ENCODE measurements at places on chromosomes 3 and 15.

GRCh38 chr3:49533786-49534519 lies 20.3 kb upstream of the BSN start:
- no peak for DNase-seq

DNA sequence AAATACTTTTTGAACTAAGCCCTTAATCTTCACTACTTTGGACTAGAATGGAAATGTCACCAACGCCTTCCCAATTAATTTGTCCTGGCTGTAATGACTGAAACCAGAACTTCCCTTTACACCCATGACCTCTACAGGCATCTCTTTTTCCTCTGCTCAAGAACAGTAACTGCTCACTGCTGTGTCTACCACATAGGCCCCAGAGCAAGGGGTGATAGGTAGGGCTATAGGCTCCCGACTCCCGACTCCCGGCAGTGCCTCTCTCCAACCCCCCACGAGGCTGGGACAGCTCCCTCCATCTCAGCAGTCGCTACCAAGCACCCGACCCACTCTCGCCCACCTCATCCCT lies 384 bp upstream of the LEKR1 start:
- DNase-seq, result no peak

- DNase-seq, result no peak
These were observed 392.2 kb downstream of the KCNH8 start for GRCh38 chr3:19540464-19540863.

DNA sequence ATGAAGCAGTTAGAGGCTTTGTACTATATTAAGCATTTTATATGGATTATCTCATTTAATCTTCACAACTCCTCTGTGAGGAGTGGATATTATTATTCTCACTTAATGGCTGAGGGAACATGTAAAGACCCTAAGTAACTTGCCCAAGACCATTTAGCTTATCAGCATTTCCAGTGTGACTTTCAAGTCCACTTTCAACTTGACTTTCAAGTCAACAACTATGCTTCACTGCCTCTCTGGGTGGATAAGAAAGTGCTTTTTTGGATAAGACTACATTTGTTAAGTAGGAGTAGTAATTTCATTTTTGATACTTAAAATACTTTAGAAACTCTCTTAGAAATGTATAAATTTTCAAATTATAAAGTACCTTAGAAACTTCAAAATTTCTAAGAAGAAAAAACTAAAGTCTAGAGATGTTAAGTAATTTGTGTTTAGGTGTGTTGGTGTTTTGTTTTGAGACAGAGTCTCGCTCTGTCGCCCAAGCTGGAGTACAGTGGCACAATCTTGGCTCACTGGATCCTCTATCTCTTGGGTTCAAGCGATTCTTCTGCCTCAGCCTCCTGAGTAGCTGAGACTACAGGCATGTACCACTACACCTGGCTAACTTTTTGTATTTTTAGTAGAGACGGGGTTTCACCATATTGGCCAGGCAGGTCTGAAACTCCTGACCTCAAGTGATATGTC lies 71.8 kb downstream of the MINDY2 start:
- DNase-seq, result no peak

DNA sequence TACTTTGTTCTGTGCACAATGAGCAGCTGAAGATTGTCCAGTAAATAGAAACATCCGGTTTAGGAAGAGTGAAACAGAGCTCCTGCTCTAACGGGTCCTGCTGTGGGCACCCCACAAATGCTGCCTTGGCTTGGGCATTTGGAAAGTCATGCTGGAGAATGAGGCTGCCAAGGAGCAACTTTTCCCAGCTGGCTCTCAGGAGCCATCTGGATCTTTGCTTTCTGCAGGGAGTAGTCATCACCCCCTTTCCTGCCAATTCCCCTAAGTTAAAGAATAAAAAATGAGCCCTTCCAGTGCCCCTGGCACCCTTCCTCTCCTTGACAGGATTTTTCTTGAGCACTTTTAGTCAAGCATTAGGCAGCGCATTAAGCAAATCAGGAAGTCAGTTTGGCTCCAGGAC lies 90.0 kb downstream of the FAM43A start:
- DNase-seq, result no peak

DNA sequence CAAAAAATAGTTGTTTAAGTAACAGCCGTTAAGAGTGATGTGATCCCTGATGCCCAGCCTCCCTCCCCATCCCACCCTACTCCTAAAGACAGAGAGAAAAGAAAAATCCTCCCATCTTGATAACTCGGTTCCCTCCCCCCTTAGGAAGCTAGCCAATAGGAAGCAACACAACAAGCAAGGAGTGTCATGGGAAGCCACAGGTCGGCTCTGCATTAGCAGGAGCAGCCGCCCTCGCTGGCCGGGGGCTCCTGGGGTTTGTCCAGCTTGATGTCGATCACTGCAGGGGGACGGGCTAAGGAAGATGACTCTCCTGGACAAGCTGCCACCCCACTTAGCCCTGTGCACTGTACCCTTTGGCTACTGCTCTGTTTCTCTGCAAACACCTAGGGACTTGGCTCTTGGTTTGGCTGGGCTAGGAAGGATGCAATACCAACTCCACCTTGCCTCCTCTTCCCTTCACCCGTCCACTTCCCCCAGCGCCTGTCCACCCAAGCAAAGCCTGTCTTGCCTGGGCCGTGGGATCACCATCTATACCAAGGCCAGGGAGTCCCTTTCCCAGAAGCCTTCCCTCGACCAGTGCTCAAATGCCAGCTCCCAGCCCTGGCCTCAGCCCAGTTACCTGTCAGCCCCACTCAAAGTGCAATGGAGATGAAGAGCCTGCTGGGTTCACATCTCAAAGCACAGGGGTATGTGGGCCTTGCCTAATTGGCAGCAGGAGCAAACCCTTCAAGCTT lies 23.1 kb downstream of the SRPRB start:
- DNase-seq, result no peak

Data from nucleus accumbens (tissue), 56 donors.